Stimulated activated CD4-positive, alpha-beta T cell treated with anti-CD3 and anti-CD28 coated beads, Interleukin-4, amount 100 ng/mL, for 4 hours (primary cell): ENCODE measurements at places on chromosomes 11 and 22.

- no peak for DNase-seq
These were observed 34.5 kb downstream of the TENM4 start for GRCh38 chr11:79406376-79406775.

GRCh38 chr11:44963136-44963535, 12.5 kb upstream of the TP53I11 start:
- no peak for DNase-seq

DNA sequence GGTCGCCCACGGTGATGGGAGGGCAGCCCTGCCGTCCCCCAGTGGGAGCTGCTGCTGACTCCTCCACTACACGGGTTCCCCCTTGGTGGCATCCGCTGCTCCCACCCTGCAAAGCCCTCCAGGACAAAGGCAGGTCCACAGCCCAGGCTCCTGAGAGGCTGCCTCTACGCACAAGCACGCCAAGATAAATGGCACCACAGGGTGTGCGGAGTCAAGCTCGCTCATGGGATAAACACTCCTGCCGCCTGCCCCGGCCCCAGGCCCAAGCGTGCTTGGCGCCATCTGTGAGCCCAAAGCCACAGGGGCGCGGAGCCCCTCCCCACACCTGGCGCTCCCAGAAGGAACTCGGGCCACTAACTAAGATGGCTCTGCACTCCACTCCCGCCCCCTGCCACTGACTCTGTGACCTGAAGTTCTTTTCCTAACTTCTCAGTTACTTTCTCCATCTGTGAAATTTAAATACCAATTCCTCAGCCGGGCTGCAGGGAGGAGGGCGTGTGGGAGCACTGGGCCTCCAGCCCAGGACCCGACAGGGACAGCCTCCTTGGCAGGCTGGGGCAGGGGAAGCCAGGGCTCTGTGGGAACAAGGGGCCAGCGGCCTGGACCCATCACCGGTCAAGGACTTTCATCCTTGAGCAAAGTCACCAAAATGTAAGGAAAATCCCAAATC, 14.9 kb downstream of the EHD1 start:
- DNase-seq = no peak

GRCh38 chr22:43474161-43475101, 62.6 kb downstream of the MPPED1 start:
- no peak for DNase-seq

GRCh38 chr11:63242089-63242781, 1.2 kb downstream of the SLC22A25 start:
- DNase-seq = no peak

GRCh38 chr11:12274558-12275197, 102.7 kb upstream of the PARVA start:
- no peak for DNase-seq

- DNase-seq = no peak
These were observed 10.4 kb downstream of the SEPTIN3 start for GRCh38 chr22:41979423-41980250.
